DMS79 treated with DMSO at 0.1 percent for 48 hours (cell line): ENCODE measurements at places on chromosomes 4 and X.
A peak's percentile ranks its signal among the peaks of the same experiment; 100 is the strongest.

DNA sequence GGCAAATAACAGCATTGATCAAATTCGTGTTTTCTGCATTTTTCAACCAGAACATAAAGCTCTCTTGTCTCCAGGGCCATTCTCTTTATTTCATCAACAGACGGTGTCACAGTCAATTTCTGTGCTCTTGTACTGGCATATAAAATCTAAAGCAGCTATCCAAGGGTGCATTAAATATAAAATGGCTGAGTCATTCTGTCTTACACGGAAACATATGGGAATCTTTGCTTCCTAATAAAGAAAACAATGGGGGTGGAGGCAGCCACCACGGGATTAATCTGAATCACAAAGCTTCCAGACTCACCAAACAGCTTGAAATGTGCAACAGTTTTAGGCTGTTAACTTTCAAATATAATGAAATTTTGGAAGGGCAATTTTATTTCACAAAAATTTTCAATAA is 132.6 kb downstream of the IL15 start:
- no peak for DNase-seq

- no peak for DNase-seq
Measured at GRCh38 chr4:182492423-182492822, 249.2 kb downstream of the TENM3 start.

- DNase-seq = no peak
Measured at GRCh38 chr4:112515198-112516065, 548 bp downstream of the NEUROG2 start.

GRCh38 chr4:131388277-131388676 is 1760.8 kb upstream of the PCDH10 start:
- DNase-seq = no peak

GRCh38 chr4:127698789-127699200 is 31.4 kb upstream of the SLC25A31 start:
- no peak for DNase-seq

- no peak for DNase-seq
Measured at GRCh38 chr4:40515037-40515397, 114.6 kb downstream of the RBM47 start.

DNA sequence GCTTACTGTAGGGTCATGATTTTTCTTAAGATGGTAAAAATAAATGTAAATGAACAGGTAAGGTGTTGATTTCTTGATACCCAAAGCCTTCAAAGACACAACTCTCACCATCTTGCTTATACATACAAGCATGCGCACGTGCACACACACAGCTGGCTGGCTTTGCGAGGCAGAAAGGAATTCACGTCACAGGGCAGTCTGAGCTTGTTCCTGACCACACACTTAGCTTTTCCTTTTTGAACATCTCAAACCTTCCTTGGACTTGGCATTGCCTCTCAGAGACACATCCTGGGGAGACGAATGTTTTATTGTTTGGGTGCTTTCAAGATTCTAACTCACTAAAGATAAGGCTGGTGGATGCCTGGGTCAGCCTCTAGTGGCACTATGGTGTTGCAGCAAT is 175.0 kb downstream of the NHS start:
- DNase-seq = peak; percentile 0

- DNase-seq = no peak
Measured at GRCh38 chrX:154738011-154738738, 12.7 kb downstream of the GAB3 start.

DNA sequence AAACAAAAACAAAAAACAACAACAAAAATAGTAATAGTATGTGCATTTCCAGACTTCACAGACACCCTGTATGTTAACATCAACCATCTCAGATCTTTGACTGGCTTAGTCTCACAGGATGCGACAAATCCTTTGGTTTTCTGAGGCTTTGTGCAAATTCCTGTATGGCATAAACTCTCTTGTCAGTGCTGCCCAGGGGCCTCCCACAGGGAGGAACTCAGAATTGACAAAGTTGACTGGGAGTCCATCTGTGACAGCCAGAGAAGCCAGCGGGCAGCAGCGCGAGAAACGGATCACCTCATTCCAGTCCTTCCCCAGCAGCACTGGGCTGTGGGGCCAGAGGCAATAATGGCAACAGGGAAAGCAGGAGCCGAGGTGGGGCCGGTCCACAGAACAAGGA is 19.1 kb upstream of the DDX3X start:
- no peak for DNase-seq

DNA sequence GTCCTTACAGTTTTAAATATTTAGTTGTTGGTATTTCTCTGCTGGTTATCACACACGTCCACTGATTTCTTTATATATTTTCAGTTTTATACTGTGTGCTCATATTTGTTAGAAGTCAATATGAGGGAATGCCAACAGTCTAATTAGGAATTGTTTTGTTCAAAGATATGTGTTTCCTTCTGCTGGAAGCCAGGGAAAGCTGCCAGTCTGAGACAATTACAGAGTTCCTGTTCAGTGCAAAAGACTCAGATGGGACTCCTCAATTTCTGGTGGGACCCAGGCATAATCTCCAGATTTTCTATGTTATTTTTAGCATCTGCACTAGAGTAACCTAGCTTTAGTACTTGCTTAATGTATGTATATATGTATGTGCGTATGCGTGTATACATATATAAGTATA is 486.0 kb downstream of the GRID2 start:
- no peak for DNase-seq

DNA sequence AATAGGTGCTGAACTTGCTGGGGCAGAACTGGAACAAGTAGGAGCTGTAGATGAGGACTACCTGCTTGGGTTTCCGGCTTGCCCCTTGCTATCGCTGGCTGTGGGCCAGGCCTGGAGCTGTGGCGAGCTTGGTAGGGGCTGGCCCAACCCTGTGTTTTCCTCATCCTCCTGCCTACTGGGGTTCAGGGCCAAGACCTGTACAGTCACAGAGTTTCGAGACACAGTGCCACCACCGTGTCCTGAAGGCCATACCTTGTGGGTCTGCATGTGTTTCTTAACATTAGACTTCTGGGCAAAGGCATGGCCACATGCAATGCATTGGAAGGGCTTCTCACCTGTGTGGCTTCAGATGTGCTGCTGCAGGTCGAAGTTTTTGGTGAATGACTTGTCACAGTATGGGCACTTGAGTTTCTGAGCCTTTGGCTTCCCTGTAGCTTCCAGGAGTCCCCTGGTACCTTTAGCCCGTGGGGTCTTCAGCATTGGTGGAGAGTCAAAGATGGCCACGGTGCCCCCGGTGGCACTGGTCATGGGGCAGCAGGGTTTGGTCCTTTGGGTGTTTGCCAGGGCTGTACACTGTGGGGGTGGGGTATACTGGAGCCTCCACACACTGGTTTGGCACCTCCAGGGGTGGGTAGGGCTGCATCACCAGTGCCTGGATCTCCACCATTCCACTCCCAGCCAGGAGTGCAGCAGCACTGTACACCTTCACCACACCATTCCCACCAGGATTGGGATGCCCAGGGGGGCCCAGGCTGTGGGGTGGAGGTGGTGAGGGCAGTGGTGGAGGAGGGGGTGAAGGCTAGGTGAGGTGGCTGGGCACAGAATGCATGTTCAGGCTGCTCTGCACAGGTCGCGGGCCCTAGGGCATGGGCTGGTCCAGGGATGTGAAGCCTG is 52.1 kb downstream of the CFAP299 start:
- no peak for DNase-seq

DNA sequence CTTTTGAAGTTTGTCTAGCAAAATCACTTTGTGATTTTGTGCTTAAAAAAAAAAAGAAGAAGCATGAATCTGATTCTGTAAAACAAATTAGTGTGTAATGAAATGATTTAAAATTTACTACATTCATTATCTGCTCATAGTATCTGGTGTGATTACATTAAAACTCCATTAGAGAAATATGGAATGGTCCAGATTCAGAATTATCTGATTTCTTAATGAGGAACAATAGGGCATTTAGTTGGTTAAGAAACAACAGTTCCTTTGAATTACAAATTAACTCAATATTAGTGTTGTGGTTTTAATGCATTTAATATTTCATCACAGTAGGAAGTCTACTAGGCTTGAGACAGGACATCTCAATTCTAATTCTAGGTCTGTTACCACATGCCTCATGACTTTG is 57.9 kb upstream of the PDHA1 start:
- no peak for DNase-seq

- DNase-seq = no peak
Measured at GRCh38 chr4:160772668-160773067, 1391.1 kb downstream of the FSTL5 start.

GRCh38 chrX:1602299-1602698 is 10.9 kb downstream of the AKAP17A start:
- DNase-seq = no peak

DNA sequence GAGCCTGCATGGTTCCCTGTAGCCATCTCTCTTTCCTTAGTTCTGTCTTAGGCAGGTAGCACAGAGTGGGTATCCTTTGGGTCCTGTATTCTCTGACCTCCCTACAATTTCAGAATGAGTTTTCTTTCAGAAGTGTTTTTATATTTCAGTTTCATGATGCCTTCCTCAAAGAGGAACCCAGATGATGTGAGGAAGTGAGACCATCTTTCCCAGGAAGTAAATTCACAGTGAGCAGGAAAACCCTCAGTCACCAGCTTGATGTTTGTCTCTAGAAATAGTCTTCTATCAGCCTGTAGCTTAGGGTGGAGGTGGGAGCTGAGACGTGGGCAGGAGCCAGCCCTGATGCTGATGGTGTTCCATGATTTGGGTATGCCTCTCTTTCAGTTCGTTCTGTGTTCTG is 16.9 kb downstream of the PLAC1 start:
- no peak for DNase-seq

GRCh38 chr4:146330392-146330791 is 116.1 kb downstream of the REELD1 start:
- no peak for DNase-seq

DNA sequence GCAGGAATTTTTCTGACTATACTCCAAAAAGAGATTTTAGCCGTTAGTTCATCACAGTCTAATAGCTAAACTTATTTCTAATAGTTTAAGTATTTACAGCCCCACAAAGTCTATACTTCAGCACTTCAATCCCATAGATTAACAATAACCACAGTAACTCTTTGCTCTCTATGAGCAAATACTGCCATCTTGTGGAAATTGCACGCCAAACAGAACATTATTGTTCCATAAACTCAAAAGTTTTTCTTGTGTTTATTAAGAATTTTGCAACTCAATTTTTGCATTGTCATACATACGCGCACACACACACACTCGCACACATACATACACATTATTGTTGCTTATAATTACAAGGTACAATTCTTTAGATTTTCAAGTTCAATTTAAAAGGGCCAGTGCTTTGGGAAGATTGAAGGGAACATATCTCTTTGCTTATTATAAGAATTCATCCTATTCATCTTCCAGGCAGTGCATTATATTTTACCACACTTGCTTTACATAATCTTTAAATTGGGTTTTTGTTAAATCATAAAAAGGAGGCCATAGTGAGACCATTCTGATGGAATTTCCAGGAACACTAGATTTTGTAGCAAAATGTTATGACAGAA is 63.8 kb upstream of the ATOH1 start:
- peak; percentile 33 for DNase-seq

DNA sequence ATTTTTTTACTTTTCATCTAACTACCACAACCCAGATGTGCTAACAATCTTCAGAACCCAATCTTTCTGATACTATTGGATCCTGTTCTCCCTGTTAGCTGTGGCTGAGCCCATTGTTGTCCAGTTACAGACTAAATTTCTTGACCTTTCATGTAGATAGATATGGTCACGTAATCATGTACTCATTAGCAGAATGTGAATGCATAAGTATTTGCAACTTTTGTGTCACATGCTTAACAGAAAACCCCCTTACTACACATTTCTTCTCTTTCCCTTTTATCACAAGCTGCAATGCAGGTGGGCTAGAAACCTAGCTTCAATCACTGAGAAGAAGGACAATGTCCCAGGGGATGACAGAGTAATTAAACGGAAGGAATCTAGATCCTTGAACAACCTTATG is 13.1 kb upstream of the FAM13A start:
- DNase-seq = no peak

DNA sequence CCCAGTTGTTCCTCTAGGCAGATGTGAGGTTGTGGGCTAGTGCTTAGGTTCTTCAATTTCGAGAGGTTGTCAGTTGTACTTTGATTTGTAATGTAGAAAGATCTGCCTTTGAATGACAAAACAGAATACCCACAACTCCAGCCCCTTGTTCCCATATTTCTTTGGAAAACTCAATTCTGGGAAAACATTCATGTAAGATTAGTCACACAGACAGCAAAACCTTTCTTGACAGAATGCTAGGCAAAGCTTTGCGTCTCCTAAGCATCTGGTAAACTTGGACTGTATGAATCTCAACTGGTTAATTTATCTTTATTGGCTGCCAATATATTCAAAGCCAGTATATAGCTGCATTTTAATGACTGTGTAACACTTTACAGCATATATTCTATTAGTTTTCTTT is 34.9 kb downstream of the NOCT start:
- no peak for DNase-seq

DNA sequence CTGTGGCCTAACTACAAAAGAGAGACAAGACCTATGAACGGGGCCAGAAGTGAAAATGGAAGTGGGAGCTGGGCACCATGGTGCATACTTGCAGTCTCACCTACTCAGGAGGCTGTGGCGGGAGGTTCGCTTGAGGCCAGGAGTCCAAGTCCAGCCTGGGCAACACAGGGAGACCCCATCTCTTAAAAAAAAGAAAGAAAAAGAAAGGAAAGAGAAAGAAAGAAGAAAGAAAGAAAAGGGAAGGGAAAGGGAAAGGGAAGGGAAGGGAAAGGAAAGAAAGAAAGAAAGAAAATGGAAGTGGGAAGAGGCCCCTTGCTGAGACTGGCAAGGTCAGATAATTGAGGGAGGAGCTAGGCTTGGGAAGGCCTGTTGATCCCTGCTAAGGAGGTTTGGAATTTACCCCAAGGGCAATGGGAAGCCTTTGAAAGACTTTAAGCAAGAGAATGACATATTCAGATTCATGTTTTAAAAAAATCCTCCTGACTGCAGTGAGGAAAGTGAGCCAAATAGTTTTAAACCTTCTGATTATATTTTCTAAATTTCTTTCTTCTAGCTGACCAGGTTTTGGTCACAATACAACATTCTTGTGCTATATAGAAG is 17.7 kb upstream of the HERC5 start:
- DNase-seq = no peak

DNA sequence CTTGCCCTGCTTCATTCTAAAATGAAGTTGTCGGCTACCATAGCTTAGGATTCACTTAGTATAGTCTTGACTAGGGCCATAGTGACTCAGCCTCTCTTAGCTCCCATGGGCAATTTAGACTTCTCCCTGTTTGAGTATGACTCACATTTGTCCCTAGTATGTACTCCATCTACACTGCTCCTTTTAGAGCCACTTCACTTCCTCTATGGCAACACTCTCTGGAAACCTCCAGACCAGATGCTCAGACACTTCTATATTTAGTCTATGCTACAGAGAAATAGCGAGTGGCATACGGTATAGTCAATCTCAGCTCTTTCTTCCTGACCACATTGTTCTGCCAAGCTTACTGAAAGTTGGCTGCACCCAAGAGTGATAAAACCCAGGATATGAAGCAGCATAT is 11.2 kb downstream of the MEPE start:
- DNase-seq = no peak
